Left ventricle myocardium inferior (tissue), 1 donor: ENCODE measurements at places on chromosomes 16 and 17.

GRCh38 chr17:17141279-17141678 lies 64.9 kb downstream of the PLD6 start:
- DNase-seq: no peak

DNA sequence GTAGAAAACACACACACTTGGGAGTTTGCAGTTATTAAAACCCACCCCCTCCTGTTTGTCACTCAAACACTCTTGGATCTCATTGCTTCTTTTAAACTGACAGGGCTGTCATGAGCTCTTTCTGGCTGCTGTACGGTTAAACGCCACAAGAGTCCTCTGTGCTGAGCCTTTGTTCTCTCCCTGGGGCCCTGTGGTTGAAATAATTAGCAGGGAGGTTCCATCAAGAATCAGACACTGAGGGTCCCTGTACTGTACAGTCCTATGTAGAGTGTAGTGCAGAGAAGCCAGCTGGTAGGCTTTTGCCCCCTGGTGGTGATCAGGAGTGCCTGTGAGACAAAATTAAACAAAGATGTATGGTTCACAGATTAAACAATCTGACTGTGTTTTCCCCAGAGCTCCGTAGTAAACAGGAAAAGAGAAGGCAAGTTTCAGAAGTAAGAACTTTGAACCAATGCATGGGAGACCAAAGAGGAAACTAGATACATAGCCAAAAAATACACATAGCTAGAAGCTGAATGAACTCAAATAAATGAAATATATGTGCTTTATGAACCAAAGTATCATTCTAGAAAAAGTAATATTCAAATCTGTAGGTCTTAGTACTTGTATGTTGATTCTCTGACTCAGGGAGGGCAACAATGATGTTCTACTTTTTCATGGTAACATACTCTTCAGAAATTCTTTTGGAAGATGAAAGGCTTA lies 1.4 kb upstream of the SSH2 start:
- DNase-seq: peak; percentile 43

- peak; percentile 76 for DNase-seq
Observed at GRCh38 chr17:15436473-15437302, 30.7 kb downstream of the CDRT4 start.

- DNase-seq: no peak
Observed at GRCh38 chr16:9661336-9662017, 520.8 kb downstream of the GRIN2A start.
